Bone marrow (tissue), 2 donors: ENCODE measurements at places on chromosomes 3 and 15.

DNA sequence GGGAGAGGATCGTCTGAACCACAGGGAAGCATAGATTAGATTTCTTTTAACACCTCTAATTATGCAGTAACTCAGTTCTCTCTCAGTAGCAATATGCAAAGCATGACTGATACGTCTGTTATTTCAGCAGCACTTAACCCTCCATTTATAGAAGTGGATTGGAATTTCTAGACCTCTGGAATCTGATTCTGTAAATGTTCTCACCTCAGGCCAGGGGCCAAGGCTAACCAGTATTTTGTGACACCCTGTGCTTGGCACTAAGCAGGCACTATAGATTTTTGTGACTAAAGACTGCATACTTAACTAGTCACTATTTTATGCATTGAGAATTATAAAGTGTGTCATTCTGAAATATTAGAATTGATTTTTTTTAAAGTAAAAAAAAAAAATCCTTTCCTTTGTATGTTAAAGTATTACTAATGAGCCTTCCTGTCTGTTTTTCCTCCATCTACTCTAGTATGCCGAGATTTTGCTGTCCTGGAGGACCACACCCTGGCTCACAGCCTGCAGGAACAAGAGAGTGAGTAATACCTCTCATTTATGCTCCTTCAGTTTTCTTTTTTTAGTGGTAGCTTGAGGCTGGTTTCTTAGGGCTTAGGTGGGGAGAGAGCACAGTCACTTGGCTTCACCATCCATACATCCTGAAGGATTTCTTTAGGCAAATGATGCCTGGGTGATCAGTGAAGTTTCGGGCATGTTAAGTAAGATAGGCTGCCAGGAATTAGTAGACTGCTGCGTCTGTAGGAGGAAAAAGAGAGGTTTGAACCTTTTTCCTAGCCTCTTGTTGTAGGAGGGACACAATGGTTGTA lies 26.5 kb upstream of the UTS2B start:
- DNase-seq: no peak

GRCh38 chr3:118970819-118971218 lies 63.8 kb downstream of the IGSF11 start:
- no peak for DNase-seq

DNA sequence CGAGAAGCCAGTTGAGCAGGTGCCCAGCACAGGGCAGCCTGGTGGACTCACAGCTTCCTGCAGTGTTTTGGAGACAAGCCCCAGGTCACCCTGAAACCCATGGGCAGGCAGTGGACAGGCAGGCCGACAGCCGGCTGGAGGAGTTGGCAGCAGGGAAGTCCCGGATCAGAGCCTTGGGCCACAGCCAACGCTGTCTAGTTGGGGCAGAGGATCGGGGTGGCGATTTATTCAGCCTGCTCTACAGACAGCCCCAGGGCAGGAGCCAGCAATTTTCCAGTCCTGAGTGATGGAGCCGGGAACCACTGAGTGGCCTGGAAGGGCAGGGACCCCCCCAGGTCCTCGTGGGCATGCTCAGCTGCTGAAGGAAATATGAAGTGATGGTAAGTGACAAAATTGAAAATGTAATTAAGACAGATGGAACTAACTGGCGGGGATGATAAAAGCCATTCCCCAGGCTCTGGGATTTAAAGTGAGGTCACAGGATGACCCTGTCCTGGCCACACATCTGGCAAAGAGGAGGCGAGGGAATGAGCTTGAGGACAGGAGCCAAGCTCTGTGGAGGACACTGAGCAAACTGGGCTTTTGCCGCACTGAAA lies 34.4 kb upstream of the TBC1D21 start:
- no peak for DNase-seq

DNA sequence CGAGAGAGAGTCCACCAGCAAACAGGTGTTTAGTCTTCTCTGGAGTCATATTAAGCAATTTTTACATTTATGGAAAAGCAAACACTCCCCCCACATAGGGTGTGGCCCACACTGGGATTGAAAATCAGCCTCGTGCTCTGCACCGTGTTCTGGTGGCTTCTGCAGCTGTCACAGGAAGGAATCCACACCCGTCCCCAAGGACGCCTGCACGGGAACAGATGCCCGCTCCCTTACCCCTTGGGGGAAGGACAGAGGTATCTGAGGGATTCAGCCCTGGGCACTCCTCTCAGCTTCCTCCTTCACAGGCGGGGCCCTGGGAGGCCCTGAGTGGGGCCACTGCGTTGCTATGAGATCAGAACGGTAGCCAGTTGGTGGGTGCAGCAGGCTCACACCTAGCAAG lies 27.8 kb downstream of the LIPC start:
- DNase-seq: no peak

DNA sequence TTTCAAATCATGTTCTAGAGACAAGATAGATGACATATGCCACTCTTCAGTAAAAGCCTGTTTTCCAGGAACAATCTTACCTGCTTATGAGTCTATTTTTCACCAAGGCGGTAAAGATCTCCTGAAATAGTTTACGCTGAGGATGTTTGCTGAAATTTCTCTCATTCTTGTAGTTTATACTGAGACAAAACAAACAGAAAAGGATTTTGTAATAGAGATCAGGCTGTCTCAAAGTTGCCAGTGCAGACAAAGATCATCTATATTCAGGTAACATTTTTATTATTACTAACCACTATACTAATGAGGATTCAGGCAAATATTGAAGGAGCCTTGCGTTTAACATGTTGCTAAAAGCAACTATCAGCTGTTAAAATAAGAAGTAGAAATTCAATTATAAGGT lies 25.0 kb downstream of the NEK10 start:
- DNase-seq: no peak

GRCh38 chr3:13189639-13190377 lies 116.6 kb upstream of the IQSEC1 start:
- peak; percentile 65 for DNase-seq

- DNase-seq: no peak
Measured at GRCh38 chr3:14471016-14471415, 68.6 kb downstream of the SLC6A6 start.

DNA sequence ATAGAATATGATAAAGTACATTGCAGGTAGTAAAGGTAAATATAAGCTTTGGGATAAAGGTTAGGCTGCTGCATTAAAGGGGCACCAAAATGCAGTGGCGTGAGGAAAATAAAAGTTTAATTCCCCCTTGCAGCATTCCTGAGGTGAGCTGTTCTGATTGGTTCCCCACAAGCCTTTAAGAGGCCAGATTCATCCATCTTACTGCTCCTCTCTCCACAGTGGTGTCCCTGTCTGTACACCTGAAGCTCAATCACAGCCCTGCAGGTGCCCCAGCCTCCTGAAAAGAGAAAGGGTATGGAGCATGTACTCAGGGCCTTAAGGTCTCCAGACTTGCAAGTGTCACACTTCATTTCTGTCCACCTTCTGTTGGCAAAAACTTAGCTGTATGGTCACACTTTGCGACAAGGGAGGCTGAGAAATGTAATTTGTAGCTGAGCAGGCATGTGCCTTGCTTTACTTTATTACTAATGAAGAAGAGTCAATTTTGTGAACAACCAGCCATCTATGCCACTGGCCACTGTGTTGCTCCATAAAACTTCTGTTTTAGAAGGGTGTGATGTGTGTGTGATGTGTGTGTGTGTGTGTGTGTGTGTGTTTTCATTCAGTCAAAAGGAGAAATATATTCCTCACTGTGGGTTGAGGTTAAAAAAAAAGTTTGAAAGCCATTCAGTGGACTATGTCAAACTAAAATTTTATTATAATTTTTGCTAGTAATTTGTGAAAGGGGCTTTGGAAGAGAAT lies 12.8 kb downstream of the LACTB start:
- DNase-seq: no peak

DNA sequence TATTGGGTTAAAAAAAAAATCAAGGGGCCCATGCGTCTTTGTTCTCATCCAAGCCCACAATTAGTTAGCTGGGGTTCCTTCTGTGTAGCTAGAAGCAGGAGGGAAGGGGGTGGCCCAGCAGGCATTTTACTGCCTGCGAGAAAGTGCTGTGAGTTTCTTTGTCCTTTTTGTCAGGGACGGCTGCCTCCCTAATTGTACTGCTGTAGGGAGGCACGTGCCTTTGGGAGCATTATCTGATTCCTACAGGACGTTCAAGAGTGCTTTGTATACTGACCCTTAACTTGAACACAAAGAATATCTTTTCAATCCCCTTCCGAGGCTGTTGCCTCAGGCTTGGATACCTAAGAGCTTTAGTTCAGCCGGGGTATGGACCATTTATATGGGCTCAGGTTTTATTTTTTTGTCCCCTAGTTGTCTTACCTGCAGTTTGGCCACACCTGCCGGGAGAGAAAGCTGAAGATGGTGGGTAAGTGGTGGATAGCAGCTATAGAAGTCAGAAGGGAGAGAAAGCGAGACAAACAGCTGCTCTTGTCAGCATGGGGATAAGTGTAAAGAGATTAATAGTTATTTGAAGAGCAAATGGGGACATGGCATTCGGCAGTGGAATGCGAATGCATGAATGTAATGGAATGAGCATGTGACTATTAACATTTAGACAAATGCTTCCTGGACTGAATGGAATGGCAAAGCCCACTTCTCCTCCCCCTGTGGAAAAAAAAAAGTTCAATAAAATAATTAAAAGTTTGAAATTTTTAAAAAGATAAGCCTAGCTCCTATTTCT lies 175.2 kb downstream of the TP63 start:
- no peak for DNase-seq

GRCh38 chr3:124560666-124561215 lies 169.5 kb upstream of the UMPS start:
- DNase-seq: no peak

GRCh38 chr3:9683426-9683825 lies 20.2 kb upstream of the CPNE9 start:
- no peak for DNase-seq

GRCh38 chr15:67547836-67548235 lies 5.3 kb downstream of the MAP2K5 start:
- no peak for DNase-seq

GRCh38 chr3:58404396-58404795 lies 29.2 kb downstream of the PDHB start:
- DNase-seq: no peak

- DNase-seq: no peak
Measured at GRCh38 chr3:65246561-65246960, 558.8 kb upstream of the ADAMTS9 start.

DNA sequence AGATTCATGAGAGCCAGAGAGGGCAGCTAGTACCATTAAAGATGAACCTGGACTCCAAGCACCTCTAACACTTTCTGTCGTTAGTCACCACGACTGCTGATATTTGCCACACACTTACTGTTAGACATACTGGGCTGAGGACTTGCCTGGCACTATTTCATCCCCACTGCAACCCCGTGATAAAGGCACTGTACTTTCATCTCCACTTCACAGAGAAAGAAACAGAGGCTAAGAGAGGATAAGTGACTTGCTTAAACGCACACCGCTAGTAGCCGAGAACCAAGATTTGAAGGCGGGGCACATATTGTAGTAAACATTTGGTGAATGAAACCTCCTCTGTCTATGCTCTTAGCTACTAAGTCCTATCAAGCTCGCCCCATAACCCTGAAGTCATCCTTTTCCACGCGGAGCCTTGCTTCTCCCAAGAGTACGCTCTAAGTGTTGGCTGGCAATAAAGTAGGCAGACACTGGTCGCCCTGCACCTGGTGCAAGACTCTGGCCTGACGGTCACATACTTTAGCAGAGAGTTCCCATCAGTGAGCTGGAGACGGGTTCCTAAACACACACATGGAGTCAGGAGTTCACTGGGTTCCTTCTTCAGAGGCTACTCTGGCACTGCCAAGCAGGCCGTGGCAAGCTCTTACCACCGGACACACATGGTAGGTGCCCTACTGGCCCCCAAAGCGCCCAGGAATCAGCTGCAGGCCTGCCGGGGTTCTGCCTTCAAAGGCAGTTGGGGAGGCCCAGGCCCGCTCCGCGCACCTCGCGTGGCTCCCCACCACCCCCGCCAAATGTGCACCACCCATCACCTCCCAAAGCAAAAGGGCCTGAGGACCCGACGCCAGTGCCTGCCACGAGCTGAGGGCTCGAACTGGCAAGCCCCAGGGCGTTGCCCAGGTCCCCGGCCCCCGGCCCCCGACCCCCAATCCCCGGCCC lies 951 bp downstream of the POMGNT2 start:
- no peak for DNase-seq

- no peak for DNase-seq
Measured at GRCh38 chr3:191087391-191087790, 111.7 kb upstream of the OSTN start.

DNA sequence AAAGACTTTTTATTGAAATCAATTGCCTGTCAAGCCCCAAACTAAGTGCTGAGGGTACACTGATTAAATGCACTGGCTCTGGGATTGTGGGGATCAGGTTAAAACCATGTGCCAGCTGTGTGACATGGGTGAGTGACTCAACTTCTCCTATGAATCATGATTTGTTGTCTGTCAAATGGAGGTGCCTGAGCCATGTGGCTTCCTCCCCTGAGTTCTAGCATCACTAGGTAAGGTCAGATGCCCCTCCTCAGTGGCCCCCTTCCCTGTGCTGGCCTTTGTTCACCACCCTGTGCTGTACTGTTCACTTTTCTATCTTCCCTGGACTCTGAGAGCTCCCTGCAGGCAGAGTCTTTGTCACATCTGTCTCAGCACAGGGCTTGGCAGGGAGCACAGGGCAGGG lies 43.6 kb upstream of the ATP2B2 start:
- DNase-seq: no peak

- DNase-seq: no peak
Measured at GRCh38 chr3:23835802-23836201, 30.0 kb downstream of the UBE2E1 start.

- no peak for DNase-seq
Measured at GRCh38 chr15:44918136-44918535, 38.4 kb upstream of the TERB2 start.

DNA sequence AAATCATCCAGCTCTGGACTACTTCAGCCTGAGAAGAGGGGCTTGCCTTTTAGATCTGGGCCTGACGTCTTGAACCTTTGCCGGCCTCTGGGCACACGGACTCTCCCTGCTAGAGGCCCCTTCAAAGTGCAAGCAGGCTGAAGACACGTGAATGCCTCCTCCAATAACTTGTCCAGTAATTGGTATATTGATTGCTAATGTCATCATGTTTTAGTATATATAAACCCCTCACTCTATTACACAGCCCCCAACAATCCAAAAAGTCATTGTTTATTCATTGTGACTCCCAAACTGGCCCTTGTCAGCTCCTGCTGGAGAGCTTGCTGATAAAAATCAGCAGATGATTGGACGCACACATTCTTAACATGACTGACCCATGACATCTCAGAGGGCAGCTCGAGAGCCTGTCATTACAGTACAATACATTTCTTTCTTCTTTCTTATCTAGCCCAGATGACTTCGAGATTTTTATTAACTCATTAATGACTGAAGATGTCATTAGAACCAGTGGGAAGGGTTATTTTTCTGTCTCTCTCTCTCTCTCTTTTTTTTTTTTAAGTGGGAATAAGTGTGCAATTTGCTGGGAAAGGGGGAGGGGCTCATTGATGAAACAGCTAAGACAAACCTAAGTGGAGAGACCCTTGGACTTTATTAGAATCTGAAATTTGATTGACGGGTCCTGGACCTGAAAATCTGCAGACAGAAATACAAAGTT lies 65.5 kb upstream of the NR2F2 start:
- no peak for DNase-seq

DNA sequence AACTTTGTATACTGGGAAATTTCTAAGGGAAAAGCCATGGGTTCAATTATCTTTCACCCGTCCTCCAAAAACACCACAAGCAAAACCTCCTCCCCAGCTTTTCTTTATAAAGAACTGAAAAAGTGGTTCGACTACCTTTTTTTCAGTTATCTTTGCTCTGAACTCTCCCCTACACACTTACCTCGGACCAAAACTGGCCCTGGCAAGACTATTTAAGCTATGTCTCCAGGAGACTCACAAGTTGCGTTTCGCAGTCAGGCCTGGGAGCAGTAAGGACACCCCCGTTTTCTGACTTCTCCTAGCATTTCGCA lies 645 bp downstream of the COPS2 start:
- DNase-seq: no peak

GRCh38 chr3:58666683-58667082 lies at the start of gene FAM3D:
Gene FAM3D (minus strand): TSS chr3:58666774. CDS start chr3:58655563, 11,211 bp downstream.
- no peak for DNase-seq

GRCh38 chr3:123807820-123808219 lies 76.3 kb downstream of the MYLK start:
- DNase-seq: no peak
